ENCODE measurements at places on chromosomes 11 and 22. TPM values are rescaled to one million over a fixed set of nuclear protein-coding genes. Genes with fewer than 3 reads are reported as not detected.

Gene KREMEN1
- 1.9 TPM for total RNA-seq

Gene HBE1
- not detected for total RNA-seq

Gene GAB2
- 3.7 TPM for total RNA-seq

Gene C11orf52
- not detected for total RNA-seq

Gene TMEM126A
- 57.8 TPM for total RNA-seq

Gene SMARCB1
- total RNA-seq, result 53.6 TPM

Gene CDCA5
- total RNA-seq, result 71.6 TPM

Gene OR51M1
- not detected for total RNA-seq

Gene C22orf31
- total RNA-seq, result not detected

Gene ADAMTS15
- total RNA-seq, result 13.1 TPM

Gene PHF21B
- 1.1 TPM for total RNA-seq

Gene RIMBP3B
- 0.38 TPM for total RNA-seq

Gene APOBEC3B
- total RNA-seq, result 30.2 TPM

Gene CHST1
- 1.1 TPM for total RNA-seq

Gene HINFP
- 11.5 TPM for total RNA-seq

Gene CCDC116
- 0.06 TPM for total RNA-seq

Gene TMEM45B
- total RNA-seq, result 0.08 TPM

Gene ADM2
- total RNA-seq, result 0.55 TPM

Gene LARGE1
- 4.4 TPM for total RNA-seq

Gene KCNJ1
- not detected for total RNA-seq

Gene CDC42EP1
- 34.4 TPM for total RNA-seq

Gene OR4D5
- total RNA-seq, result not detected

Gene ZBTB16
- not detected for total RNA-seq

Gene MYEOV
- 92.4 TPM for total RNA-seq

Gene TMEM86A
- total RNA-seq, result 0.29 TPM

Gene YWHAH
- 141 TPM for total RNA-seq

Gene BET1L
- 42.5 TPM for total RNA-seq

Gene MS4A6E
- not detected for total RNA-seq

Gene ZFTA
- 7.3 TPM for total RNA-seq

Gene LDLRAD3
- total RNA-seq, result 22.2 TPM

Gene SESN3
- 0.10 TPM for total RNA-seq

Gene PDE3B
- 2.4 TPM for total RNA-seq

Gene TRIM6
- total RNA-seq, result 8.9 TPM

Gene SULT4A1
- not detected for total RNA-seq

Gene UBASH3B
- total RNA-seq, result 49.4 TPM

Gene SCGB1C1
- total RNA-seq, result not detected

Gene TMPRSS6
- not detected for total RNA-seq

Gene PAMR1
- not detected for total RNA-seq

Gene OR6M1
- total RNA-seq, result not detected

Gene MS4A3
- total RNA-seq, result not detected

Gene OR5AS1
- not detected for total RNA-seq

Gene MB
- 7.1 TPM for total RNA-seq

Gene CD3E
- not detected for total RNA-seq

Gene MS4A7
- not detected for total RNA-seq

Gene CCDC15
- total RNA-seq, result 0.43 TPM

All from A549 treated with RU486 at 1 μM for 4 hours (cell line).